MCF 10A (cell line): ENCODE measurements at places on chromosomes 3 and 15. TPM values are rescaled to one million over a fixed set of nuclear protein-coding genes. Genes with fewer than 3 reads are reported as not detected.

The ARPIN gene
- total RNA-seq, result 7.1 and 9.9 TPM in 2 replicates

The C2CD4B gene
- total RNA-seq, result not detected in 2 replicates

The COLQ gene
- 0.44 and 1.4 TPM in 2 replicates for total RNA-seq

The DPP8 gene
- total RNA-seq, result 24.5 and 27.5 TPM in 2 replicates

The CNBP gene
- total RNA-seq, result 519 and 557 TPM in 2 replicates

The GOLGA8K gene
- total RNA-seq, result not detected in 2 replicates

The BSN gene
- 0.10 and 0.37 TPM in 2 replicates for total RNA-seq

The OR5H1 gene
- total RNA-seq, result not detected in 2 replicates

The MCTP2 gene
- 20.5 and 25.7 TPM in 2 replicates for total RNA-seq

The FLNB gene
- 580 and 593 TPM in 2 replicates for total RNA-seq

The LARP6 gene
- total RNA-seq, result 67.3 and 77.5 TPM in 2 replicates

The CRYGS gene
- total RNA-seq, result 3.2 and 4.0 TPM in 2 replicates

The ENTPD3 gene
- 0.25 and 0.28 TPM in 2 replicates for total RNA-seq

The MESP2 gene
- not detected in 2 replicates for total RNA-seq

The CHCHD4 gene
- 31.6 and 35.0 TPM in 2 replicates for total RNA-seq

The ATP8B4 gene
- total RNA-seq, result not detected in 2 replicates

The ANKRD63 gene
- total RNA-seq, result not detected in 2 replicates

The ERICH6 gene
- not detected in 2 replicates for total RNA-seq

The TGM4 gene
- 1.1 and 2.5 TPM in 2 replicates for total RNA-seq

The KLHL40 gene
- total RNA-seq, result not detected in 2 replicates

The HRG gene
- total RNA-seq, result 0.16 and 0.20 TPM in 2 replicates

The CD80 gene
- not detected in 2 replicates for total RNA-seq

The NR1I2 gene
- total RNA-seq, result not detected in 2 replicates

The NUP210 gene
- total RNA-seq, result 6.9 and 8.4 TPM in 2 replicates

The ULK4 gene
- 6.9 and 7.8 TPM in 2 replicates for total RNA-seq

The LRRIQ4 gene
- total RNA-seq, result not detected in 2 replicates

The PROS1 gene
- 15.6 and 17.4 TPM in 2 replicates for total RNA-seq

The TNNC1 gene
- 0.61 TPM in 2 replicates for total RNA-seq

The SLC6A11 gene
- 1.4 and 1.5 TPM in 2 replicates for total RNA-seq

The ZNF774 gene
- total RNA-seq, result 2.6 and 4.8 TPM in 2 replicates

The TRPM1 gene
- not detected in 2 replicates for total RNA-seq

The IGDCC3 gene
- not detected in 2 replicates for total RNA-seq

The GOLGA8J gene
- total RNA-seq, result 0.21 TPM in 1 of 2 replicates, not detected in the other

The SH3GL3 gene
- 0.19 TPM in 1 of 2 replicates, not detected in the other for total RNA-seq
